HCT116 (cell line): ENCODE measurements at places on chromosomes 2 and 18.
A peak's percentile ranks its signal among the peaks of the same experiment; 100 is the strongest.

- DNase-seq = no peak
These were observed 38.8 kb downstream of the NCKAP1 start for GRCh38 chr2:182999348-183000028.

DNA sequence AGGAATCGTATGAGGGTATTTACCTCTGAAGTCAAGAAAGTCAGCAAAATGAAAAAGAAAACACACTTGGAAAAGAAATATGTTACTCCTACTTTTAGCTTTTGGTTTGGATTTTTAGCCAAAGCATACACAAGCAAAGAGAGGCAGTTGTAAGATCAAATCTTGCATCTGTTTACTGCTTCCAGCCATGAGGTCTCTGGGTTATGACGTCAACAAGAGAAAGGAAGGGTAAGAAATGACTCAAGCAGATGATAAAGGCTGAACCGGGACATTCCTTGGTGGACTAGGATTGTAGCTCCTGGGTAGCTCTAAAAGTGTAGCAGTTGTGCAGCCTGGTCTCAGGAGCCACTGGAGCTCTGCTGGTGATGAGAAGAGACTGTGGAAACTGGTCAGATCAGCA is 16.8 kb downstream of the CTNNA2 start:
- DNase-seq = no peak

- DNase-seq = no peak
These were observed 1224.4 kb upstream of the LRRTM1 start for GRCh38 chr2:81528852-81529480.

- DNase-seq = peak; percentile 19
These were observed 10.0 kb downstream of the SLC4A5 start for GRCh38 chr2:74333175-74333574.

DNA sequence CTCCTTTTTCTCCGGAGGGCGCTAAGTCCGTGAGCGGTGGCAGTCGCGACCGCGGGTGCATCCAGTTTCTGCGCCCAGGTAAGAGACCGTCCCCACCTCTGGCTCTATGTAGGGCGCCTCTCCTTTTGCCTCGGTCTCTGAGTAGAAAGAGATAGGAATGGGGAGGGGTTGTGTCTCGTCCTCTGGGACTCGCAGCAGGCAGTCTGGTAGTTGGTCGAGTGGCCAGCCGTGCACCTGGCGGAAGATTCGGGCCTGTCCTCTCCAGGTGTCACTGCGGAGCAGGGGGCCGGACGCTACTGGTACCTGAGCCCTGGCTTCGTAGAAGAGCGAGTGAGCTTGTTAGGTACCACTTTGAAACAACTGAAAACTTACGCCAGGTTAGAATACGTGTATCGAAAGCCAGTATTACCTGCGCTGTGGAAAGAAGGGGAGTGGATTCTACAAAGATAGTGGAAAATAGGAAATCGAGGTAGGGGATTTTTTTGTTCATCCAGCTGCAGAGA is 403 bp downstream of the MAP2 start:
- peak; percentile 26 for DNase-seq

GRCh38 chr2:120734930-120735651 is 577 bp upstream of the GLI2 start:
- DNase-seq = no peak

DNA sequence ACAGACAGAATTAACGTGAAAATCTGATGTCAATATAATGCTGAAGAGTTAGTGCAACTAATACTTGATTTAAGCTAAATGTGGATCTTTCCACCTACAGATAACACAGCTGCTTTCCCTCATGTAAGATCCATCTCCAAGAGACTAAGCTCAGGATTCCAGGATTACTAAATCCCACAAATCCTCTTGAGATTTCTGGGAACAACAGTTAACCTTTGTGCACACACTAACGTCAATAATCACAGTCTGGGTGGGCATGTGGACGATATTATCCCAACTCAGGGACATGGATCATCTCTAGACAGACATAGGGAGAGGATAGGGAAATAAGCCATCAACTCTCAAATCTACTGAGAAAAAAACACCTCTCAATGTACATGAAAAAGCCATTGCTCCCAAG is 432.6 kb downstream of the SATB2 start:
- no peak for DNase-seq

GRCh38 chr2:200839513-200839912 is 24.9 kb downstream of the CLK1 start:
- DNase-seq = no peak

- DNase-seq = no peak
These were observed 130.6 kb upstream of the HAAO start for GRCh38 chr2:42922790-42923579.

- no peak for DNase-seq
These were observed 44.3 kb downstream of the EDAR start for GRCh38 chr2:108944601-108945331.

GRCh38 chr2:136025057-136025973 is 39.9 kb upstream of the DARS1 start:
- peak; percentile 27 for DNase-seq

DNA sequence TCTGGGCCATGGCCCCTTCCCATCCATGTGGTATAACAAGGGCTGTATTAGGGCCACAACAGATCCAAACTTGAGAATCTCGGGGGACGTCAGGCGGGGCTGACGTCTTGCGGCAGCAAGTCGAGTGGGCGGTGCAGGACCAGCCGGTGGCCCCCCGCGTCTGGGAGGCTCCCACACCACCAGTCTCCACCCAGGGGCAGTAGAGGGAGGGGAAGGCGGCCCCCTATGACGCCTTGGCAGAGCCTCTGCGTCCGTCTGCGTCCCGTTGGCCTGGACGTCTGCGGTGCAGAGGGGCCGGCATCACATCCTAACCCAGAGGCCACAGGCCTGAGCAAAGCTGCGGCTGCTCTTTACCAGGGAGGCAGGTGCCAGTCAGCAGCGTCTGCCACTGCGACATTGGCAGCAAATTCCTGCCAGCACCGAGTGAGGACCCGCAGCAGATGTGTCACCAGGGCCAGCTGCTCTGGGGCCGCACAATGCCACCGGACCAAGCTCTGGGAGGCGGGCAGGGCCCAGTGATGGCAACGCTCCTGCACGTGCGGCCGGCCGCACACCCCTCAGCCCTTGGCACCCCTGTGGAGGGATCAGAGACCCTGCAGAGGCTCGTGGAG is 73.8 kb downstream of the KCNG2 start:
- no peak for DNase-seq

GRCh38 chr2:47016172-47016913 is 100.7 kb upstream of the MCFD2 start:
- DNase-seq = peak; percentile 60

DNA sequence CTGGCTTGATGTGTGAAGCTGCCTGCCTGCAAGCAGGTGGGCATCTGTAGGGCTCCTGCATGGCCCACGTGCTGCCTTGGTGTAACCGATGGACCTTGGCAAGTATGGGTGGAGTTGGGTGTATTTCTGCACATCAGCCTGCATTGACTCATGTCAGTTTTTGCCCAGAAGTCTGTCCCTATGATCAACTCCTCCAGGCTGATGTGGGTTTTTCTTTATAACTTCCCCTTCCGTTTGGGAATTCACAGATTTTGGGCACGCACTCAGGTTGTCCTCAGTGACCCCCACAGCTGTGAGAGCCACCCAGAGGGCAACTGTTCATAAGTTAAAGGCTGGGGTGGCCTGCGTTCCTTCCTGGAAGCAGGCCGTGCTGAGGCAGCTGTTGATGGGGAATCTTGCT is 123.3 kb downstream of the NCK2 start:
- DNase-seq = no peak

DNA sequence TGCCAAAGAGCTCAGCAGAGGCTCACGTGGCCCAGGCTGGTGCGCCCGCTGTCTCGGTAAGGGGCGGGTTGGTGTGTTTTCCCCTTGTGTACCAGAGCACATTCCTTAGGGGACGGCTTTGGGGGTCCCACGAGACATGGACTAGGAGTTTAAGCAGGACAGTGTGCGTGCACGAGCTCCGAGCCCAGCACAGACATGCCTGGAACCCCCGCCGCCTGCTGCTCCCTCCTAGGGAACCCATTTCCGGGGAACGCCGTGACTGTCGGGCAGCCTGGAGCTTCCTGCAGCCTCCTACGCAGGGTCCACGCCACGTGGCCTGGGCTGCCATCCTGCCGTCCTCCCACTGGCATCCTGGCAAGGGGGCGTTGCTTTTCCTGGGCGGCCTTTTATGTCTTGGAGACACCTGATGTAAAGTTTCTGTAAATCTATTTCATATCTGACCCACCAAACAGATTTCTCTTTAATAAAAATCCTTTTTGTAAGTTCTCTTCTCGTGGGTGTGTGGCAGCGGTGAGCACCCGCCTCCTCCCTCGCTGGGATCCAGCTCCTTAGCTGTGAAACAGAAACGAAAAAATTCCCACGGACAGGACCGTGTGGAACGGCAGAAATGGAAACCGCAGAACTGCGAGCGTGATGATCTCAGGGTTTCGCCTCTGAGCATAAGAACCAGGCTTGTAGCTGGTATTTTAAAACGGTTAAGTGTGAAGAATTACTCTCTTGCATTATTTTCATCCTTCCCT is 43.5 kb upstream of the KCNG2 start:
- no peak for DNase-seq

DNA sequence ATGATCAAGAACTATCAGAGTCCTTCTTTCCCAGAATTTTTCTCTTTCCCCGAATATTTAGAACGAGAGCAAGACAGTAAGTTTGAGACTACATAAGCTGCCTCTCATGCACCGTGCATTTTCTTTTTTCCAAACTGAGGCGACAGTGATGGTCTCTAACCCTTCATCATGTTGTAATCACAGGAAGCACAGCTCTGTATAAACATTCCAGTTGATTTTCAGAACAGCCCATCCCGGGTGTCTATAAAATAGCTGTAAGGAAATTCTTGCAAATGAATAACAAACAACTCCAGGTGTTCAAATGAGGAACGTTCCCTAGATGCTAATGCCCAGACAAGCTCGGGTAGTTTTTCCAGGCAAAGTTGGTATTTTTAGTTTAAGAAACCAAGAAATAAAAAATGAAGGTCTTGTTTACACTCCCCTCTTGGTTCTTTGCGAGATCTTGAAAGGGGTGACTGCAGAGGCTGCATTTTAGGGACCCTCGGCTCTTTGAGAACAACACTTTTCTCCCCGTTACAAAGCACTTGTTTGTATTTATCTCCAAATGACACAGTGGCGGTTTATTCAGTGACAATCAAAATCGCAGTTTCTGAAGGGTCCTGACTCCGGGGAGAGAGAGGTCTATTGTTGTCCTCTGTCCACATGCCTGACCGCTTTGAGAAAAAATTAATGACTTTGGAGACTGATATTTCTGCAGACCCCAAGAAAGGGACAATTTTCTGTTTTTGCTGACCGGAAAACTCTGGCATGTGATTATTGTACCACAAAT is 101.1 kb upstream of the NCK2 start:
- DNase-seq = no peak

GRCh38 chr2:241507430-241508239 is 749 bp downstream of the STK25 start:
- DNase-seq = no peak

GRCh38 chr2:176553685-176554100 is 284.5 kb downstream of the MTX2 start:
- peak; percentile 32 for DNase-seq
